ENCODE measurements at places on chromosomes 1 and 21.
A peak's percentile ranks its signal among the peaks of the same experiment; 100 is the strongest.

DNA sequence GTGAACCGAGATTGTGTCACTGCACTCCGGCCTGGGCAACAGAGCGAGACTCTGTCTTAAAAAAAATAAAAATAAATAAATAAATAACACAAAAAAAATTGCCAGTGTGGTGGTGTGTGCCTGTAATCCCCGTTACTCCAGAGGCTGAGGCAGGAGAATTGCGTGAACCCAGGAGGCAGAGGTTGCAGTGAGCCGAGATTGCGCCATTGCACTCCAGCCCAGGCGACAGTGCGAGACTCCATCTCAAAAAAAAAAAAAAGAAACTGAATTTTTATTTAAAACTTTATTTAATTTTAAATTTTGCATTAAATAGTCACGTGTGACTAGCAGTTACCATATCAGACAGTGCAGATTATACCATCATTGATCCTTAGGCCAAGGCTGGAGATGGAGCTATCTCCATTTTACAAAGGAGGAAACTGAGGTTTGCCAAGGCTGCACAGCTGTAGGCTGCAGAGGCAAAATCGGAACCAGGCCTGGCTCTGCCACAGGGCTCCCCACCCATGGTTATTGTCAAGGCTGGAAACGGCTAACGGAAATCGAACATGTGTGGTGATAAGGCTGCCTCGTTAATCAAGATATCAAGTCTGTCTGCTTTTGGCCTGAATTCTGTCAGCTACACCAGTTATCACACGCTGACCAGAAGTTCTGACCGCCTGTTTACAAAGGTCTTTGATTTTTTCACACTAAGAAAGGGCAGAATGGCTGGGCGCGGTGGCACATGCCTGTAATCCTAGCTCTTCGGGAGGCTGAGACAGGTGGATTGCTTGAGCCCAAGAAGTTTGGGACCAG is 20.5 kb downstream of the HSPG2 start:
- DNase-seq: peak; percentile 79

DNA sequence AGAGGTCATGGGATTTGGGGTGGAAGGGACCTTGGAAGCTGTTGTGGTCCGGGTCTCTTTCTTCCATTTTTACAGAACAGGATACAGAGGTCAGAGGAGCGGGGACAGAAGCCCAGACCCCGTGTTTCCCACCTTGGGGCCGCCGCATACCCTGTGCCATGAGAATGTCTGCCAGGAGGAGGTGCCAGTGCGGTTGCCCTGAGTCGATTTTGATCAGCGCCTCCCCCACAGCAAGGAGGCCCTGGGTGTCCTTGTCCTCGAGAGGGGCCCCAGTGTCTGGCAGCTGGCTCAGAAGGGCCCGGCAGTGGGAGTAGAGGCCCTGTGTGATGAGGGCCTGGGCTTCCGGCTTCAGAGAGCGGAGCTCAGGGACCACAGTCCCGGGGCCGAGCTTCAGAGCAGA is 12.3 kb upstream of the MMEL1 start:
- no peak for DNase-seq

- DNase-seq: no peak
Observed at GRCh38 chr1:20379075-20379474, 88.4 kb downstream of the VWA5B1 start.

DNA sequence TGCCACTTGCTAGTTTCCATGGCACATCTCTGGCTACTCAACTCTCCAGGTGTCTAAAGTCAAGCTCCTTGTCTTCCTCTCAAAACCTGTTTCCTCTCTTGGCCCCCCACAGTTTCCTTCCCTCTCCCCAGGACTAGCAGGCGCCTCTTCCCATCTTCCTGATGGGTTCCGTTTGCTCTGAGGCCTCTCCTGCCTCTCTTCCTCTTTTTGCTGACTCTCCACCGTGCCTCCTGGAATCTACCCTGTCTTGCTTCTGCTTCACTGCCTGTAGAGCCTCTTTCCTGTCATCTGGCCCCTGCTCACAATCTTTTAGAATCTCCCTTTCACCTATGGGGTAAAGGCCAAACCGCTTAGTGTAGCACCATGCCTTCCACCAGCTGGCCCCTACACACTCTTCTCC is 21.8 kb upstream of the LHX4 start:
- DNase-seq: no peak

DNA sequence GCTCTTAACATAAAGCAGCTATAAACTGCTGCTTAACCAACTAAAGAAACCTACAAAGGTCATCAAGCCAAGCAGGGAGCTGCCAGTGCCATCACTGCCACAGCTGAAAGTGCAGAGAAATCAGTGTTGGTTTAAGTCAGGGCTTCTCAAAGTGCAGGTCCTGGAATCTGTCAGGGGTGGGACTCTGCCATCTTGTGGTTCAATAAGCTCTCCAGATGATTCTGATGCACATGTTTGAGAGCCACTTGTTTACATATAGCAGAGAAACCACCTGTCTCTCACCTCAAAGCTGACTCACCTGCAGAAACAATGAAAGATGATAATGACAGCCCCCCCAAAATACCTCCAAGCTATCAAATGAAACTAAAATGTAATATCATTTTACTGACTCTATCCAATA is 49.3 kb downstream of the SH3GLB1 start:
- peak; percentile 20 for DNase-seq

DNA sequence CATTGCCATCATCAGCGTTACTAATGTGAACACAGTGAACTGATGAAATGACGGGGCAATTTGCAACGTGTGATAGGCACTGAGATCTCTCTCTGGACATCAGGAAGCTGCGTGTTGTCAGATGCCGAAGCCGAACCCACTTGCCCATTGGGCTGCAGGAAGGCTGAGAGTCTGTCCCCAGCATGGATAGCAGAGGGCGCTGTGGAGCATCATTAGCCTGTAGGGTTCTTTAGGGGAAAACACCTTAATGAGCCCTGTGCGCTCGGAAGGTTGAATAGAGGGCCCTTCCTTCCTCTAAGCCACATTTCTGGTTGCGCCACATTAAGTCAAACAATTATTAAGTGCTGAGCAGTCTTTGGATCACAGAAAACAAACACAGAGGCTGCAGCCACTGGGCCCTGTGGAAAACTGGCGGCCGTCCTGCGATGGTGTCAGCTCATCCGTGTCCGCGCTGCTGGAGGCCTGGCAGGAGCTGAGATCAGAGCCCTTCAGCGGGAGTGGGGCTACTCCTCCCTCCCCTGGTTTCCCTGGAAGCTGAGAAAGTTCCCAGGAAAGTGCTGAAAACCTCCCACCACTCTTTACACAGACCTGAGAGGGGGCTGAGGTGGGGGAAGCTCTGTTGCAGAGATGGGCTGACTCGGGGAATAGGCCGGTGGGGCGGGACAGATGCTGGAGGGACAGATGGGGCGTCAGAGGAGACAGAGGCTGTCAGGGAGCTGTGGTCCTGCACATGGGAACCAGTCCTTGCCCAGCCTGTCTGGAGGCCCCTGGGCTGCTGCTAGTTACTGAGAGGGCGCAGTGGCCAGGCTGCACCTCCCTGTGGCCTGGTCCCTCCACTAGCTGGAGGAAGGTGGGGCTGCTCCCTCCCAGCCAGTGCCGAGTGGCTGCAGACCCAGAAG is 12.7 kb downstream of the TFF2 start:
- DNase-seq: peak; percentile 55

GRCh38 chr21:33870768-33871167 is 44.8 kb downstream of the ATP5PO start:
- DNase-seq: no peak

DNA sequence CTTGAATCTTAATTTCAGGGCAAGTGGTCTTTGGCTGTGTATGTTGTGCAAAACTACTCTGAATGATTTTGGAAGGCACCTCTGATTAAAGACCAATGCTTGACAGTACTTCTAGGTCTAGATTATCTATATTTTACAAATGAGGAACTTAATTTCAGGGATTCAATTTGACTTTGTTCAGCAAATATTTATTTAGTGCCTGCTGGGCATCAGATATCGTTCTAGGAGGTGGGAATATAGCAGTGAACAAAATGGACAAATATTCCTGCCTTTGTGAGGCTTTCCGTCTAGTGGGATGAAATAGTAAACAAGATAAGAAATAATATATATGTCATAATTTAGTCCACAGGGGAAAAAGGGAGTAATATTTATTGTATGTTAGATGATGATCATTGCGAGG is 4.7 kb downstream of the ZNF326 start:
- DNase-seq: no peak

- no peak for DNase-seq
Observed at GRCh38 chr1:115098979-115099692, 9.8 kb upstream of the TSPAN2 start.

DNA sequence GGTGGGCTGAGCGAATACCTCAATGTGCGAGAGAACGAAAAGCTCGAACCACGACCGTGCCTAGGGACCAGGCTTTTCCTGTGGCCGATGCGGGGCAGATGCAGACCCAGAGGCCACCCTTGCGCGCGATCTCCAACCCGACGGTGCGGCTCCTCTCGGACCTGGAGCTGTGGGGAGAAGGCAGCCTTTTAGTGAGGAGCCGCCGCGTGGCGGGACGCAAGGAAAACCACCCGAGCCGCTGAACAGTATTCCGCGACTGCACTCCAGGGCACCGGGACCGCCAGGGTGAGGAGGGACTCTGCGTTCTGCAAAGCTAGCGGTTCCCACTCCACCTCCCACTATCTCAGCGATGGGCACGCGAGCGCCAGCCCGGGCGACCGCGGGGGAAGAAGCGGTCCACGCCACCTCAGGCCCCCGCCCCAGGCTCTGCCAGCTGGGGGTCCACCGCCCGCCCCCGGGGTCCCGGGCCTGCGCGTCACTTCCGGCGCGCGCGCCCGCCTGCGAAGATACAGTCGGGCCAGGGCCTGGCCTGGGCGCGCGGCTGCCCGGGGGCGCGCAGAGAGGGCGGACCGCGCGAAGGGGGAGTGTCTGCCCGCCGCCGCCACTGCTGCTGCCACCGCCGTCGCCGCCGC is 66.5 kb upstream of the PRKACB start:
- DNase-seq: peak; percentile 99

GRCh38 chr1:241844593-241844992 is 3.4 kb upstream of the EXO1 start:
- DNase-seq: no peak

DNA sequence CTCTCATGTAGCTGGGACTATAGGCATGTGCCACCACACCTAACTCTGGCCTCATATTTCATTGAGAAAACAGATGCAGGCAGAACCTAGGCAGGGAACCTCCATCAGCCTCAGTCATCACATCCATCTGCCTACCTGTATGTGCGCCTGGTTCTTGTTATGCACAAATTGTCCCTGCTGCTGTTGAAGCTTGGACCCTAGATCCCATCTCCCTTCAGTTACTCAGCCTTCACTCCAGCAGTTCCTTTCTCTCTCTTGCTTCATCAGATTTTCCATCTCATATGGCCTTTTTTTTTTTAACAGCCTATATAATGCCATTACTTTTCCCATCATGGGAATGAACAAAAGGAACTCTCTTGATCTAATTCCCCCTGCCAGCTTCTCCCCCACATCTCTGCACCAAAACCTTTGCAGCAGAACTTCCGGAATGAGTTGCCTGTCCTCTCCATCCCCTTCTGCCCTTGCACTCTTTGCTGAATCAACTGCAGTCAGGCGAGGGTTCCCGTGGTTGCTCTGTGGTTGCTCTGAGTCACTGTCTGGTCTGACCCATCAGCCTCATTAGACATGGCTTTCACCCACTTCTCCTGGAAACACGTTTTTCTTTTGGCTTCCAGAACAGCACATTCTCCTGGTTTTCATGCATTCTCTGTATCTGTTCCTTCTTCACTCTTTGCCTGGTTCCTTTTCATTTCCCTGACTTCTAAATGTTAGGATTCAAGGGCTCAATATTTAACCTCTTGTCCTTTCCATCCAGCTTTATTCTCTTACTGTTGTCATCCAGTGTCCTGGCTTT is 41.5 kb downstream of the UBE4B start:
- DNase-seq: no peak

DNA sequence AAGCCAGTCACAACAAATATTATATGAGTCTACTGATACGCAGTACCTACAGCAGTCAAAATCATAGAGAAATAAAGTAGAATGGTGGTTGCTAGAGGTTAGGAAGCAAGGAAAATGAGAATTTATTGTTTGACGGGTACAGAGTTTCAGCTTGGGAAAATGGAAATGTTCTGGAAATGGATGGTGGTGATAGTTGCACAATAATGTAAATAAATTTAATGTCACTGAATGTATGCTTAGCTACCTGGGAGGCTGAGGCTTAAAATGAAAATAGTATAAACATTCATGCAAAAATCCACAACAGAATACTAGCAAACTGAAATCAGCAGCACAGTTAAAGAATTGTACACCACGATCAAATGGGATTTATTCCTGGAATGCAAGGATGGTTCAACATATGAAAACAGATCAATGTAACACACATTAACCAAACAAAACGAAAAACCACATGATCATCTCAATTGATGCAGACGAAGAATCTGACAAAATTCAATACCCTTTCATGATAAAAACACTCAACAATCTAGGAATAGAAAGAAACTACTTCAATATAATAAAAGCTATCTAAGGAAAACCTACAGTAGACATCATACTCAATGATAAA is 10.7 kb downstream of the TUT4 start:
- no peak for DNase-seq

DNA sequence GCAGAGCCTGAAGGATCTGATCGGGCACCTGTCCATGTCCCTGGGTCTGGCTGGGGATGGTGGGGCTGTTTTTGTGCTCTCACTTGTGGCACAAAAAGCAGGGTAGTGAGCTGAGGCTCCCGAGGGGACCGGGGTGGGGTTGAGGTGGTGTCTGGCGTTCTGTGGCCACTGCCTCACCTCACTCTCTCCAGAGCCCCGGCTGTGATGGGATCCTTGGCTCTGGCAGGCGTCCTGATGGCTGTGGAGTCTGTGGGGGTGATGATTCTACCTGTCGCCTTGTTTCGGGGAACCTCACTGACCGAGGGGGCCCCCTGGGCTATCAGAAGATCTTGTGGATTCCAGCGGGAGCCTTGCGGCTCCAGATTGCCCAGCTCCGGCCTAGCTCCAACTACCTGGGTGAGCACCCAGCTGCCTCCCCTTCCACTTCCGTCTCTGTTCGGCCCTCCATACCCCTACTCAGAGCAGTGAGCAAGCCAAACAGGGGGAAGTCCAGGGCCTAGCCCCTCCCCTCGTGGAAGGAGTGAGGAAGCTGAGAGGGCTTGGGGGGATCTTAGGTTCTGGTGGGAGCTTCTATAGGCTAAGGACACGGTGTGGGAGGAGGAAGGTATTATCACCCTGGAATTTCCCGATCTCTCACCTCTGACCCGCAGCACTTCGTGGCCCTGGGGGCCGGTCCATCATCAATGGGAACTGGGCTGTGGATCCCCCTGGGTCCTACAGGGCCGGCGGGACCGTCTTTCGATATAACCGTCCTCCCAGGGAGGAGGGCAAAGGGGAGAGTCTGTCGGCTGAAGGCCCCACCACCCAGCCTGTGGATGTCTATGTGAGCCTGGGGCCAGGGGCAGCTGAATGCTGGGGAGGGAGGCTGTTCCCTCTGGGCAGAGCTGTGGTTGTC is 7.0 kb downstream of the ADAMTSL4 start:
- DNase-seq: no peak

- DNase-seq: no peak
Observed at GRCh38 chr1:66723985-66724384, 28.3 kb upstream of the DYNLT5 start.

- no peak for DNase-seq
Observed at GRCh38 chr21:27425172-27425571, 458.3 kb upstream of the ADAMTS5 start.

- no peak for DNase-seq
Observed at GRCh38 chr21:22582026-22582425, 1583.8 kb downstream of the NCAM2 start.

- DNase-seq: no peak
Observed at GRCh38 chr1:209717818-209718217, 13.2 kb downstream of the HSD11B1 start.

GRCh38 chr21:39082656-39083376 is 100.4 kb downstream of the PSMG1 start:
- DNase-seq: no peak

Measured in SK-N-SH (cell line).